ENCODE measurements at places on chromosomes 11 and 22. TPM values are rescaled to one million over a fixed set of nuclear protein-coding genes. Genes with fewer than 3 reads are reported as not detected.

DNA sequence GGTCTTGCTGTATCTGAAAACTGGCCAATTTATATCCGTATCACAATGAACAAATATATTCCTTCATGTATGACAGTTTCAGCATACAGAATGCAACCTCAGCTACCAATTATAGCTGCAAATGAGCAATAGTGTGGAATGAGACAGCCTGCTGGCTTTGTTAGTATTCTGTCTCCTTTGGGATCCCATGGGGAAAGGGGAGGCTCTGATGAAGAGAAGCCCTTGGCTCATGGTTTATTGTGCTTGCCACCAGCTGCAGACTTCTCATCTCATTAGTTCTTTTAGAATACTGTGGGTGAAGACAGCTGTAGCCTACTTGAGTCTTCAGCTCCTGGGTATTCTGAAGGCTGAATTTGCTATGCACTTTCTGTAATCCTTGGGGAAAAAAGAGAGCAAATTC is 42.4 kb downstream of the PITPNB start:
- DNase-seq = no peak

GRCh38 chr22:39574779-39575551 is 4.4 kb downstream of the CACNA1I start:
- peak; percentile 50 for DNase-seq

GRCh38 chr22:21068681-21069276 is 23.0 kb downstream of the LRRC74B start:
- DNase-seq = no peak

DNA sequence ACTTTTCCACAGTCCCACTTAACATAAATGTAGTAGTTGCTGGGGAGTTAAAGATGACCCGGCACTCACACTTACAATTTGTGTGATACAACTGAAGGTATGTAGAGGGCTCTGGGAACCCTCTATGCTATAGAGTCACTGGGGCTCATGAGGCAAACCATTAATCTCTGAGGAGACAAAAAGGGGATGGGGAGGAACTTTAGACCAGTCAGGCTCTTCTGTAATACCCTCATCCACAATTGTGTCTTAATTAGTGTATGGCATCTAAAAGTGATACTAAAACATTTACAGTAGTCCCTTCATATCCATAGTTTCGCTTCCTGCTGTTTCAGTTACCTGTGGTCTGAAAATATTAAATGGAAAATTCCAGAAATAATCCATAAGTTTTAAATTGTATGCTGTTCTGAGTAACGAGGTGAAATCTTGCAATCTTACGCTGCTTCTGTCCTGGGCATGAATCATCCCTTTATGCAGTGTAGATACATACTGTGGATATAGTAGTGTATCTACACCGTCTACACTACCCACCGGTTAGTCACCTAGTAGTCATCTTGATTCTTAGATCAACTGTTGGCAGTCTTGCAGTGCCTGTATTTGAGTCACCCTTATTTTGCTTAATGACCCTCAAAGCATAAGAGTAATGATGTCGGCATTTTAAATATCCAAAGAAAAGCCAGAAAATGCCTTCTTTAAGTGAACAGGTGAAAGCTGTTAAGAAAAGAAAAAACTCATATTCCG is 12.2 kb downstream of the CBL start:
- DNase-seq = no peak

- DNase-seq = no peak
These were observed 2.6 kb upstream of the MCHR1 start for GRCh38 chr22:40676644-40677043.

DNA sequence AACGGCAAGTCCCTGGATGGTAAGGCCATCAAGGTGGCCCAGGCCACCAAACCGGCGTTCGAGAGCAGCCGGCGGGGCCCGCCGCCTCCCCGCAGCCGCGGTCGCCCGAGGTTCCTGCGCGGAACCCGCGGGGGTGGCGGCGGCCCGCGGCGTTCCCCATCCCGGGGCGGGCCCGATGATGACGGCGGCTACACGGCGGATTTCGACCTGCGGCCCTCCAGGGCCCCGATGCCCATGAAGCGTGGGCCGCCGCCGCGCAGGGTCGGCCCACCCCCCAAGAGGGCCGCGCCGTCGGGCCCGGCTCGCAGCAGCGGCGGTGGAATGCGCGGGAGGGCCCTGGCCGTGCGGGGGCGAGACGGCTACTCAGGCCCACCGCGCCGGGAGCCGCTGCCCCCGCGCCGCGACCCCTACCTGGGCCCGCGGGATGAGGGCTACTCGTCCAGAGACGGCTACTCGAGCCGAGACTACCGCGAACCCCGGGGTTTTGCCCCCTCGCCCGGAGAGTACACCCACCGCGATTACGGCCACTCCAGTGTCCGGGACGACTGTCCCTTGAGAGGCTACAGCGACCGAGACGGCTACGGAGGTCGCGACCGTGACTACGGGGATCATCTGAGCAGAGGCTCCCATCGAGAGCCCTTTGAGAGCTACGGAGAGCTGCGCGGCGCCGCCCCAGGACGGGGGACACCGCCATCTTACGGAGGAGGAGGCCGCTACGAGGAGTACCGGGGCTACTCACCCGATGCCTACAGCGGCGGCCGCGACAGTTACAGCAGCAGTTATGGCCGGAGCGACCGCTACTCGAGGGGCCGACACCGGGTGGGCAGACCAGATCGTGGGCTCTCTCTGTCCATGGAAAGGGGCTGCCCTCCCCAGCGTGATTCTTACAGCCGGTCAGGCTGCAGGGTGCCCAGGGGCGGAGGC is 792 bp downstream of the RBMXL2 start:
- DNase-seq = no peak

DNA sequence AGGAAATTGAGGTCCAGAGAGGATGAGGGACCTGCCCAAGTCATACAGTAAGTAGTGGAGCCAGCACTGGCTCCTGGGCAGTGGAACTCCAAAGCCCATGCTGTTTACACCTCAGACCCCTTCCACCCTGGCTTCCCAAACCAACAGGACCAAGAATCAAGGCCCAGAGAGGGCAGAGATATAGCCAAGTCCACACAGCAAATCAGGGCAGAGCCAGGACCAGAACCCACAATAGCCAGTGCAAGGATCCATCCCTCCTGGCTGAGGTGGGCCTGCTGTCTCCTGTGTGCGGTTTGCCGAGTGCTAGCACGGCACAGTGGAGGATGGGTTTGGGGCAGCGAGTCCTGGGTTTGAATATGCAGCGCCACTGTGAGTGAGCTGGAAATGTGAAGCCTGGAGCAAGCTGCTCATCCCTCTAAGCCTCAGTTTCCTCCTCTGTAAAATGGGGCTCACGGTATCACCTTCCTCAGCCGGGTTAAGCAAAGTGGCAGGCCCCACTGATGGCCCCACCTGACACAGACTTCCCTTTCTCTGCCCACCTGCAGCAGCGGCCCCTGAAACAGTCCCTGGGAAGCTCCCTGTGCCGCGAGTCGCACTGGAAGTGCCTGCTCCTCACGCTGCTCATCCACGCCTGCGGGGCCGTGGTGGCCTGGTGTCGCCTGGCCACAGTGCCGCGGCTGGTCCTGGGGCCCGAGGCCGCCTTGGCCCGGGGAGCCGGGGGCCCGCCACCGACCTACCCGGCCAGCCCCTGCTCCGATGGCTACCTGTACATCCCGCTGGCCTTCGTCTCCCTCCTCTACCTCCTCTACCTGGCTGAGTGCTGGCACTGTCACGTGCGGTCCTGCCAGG is 2.3 kb downstream of the TMEM151A start:
- no peak for DNase-seq

DNA sequence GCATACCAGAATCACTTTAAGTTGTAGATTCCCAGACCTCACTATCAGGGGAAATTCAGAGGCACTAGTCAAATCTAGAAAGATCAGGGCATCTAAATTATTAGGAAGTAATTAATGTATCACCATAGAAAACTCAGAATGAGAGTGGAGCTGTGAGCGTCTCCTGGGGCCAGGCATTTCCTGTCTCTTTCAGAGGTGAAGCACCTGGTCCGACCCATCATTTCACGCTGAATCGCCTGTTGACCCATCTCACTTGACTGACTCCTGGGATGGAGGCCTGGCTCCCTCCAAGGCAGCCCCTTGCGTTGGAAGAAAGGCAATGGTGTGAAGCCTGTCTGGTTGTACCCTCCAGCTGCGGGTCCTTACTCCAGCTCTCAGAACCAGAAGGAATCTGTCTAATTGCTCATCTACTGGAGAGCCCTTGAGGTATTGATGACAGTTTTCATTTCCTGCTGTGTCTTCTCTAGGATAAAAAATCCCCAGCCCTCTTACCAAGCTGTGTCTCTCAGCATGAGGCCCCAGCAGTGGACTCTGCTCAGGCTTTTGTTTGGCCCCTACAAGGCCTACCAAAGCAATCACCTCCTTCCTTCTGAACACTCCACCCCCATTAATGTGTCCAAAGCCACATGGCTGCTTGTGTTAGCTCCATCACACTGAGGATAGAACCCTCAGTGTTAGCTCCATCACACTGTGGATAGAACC is 93.2 kb upstream of the SYT13 start:
- DNase-seq = no peak

GRCh38 chr11:1879941-1880720 is 11.6 kb downstream of the PRR33 start:
- no peak for DNase-seq

- peak; percentile 77 for DNase-seq
These were observed 2.9 kb downstream of the KLHL35 start for GRCh38 chr11:75429902-75430713.

DNA sequence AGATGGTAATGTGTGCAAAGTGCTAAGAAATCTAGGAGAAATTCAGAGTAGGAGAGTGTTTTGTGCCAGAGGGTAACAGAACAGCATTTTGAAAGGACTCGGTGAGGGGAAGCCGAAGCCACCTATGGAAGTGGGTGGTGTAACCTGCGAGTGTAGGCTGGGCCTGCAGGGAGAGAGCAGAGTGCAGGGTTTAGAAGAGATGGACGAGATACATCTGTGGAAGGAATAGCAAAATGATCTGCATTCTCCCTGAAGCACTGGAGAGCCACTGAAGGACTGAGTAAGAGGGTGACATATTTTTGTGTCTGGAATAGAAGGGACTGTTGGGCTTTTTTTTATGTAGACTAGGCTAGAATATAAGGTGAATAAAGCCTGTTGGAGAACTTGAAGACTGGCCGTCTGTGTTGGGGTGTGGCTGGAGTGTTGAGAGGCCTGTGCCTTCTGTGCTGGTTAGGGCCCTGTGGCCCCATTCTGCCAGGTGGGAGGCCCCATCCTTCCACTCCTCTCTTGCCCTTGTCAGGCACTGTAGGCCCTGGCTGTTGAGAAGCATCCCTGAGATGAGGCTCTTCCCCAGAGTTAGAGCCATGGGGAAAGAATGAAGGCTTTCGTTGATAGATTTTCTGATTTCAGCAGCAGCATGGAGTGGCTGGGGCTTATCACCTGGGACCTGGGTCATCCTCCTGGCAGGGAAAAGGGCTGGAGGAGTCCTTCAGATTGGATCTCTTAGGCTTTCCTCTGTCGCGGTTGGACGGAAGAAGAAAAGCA is 102.2 kb downstream of the ZBTB16 start:
- no peak for DNase-seq

DNA sequence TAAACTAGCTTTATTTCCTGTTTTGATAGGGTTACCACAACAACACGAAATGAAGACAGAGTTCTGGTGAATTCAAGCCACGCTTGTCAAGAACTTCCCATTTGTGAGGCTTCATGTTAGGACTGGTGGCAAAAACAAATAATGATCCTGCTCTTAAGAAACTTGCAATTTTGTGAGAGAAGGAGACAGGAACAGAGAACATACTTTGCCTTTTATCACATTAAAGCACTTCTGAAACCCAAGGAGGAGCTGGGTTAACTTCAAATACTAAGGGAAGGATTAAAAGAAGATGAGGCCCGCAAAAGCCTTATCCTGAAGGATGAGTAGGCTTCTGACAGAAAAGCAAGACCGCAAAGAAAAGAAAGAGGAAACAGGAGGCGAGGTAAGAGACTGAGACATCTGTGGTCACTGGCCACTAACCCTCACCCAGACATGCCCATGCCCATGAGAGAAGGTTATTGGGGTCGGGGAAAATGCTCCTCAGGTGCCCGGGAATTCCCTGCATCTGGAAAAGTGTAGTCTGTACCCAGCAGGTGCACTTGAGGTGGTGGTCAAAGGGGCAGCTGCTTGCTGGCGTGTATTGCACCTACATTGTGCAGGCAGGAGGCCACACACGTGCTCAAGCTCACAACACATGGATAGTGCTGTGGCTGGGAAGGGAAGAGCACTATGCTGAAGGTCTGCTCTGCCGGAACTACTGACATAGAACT is 50.5 kb downstream of the MAPK1 start:
- peak; percentile 93 for DNase-seq

DNA sequence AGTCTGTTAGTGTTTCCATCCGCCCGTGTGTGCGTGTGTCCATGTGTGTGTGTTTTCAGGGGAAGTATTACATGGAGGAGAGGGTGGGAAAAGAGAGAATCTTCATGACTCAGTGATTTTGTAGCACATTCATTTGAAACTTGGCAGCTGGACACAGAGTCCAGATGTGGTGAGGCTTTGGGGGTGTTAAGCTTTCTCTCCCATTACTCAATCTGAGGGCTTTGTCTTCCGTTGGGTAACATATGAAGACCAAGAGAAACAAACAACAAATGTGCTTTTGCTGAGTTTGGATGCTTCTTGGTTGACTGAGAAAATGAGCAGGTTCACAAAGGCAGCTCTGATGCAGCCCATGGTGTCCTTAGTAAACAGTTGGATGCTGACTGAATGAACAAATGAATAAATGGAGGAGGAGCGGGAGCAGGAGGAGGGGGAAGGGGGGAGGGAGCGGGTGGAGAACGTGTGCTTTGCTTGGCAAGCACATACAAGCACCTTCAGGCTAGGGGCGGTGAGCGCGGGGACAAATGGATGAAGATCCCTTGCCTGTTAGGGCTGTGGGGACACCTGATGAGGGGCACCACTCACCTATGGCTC is 104.3 kb downstream of the ST3GAL4 start:
- DNase-seq = no peak

GRCh38 chr11:19382131-19382611 is 141.4 kb upstream of the E2F8 start:
- DNase-seq = no peak

- DNase-seq = peak; percentile 48
These were observed 177.6 kb downstream of the IGLL1 start for GRCh38 chr22:23402275-23403151.

DNA sequence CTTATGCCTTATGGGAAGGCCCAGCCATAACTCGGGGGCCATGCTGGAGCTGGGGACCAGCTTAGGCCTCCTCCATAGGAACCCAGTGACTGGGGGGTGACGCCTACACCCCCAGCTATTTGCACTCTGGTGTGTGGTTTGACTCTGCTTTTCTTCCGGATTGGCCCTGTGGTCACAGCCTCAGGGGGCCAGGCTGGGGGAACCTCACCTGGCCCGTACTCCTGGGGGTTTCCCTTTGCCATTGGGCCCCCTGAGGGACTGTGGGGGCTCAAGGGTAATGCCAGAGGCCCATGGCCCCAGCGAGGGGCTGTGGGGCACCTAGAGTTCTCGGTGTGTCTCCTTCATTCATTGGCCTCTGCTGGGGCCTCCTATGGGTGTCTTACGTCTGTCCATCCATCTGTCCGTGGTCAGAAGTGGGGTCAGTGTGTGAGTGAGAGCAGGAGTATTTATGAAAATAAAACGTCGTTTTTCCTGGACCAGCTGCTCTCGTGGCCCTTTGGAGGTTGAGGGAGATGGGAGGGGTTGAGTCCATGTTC is 6.3 kb upstream of the SH3BP1 start:
- DNase-seq = no peak

- peak; percentile 81 for DNase-seq
These were observed 3.3 kb upstream of the GRK2 start for GRCh38 chr11:67262731-67263675.

The SSTR3 gene
- total RNA-seq = not detected

The VPREB3 gene
- total RNA-seq = not detected

The MPPED1 gene
- total RNA-seq = under 0.01 TPM

The CARS1 gene
- total RNA-seq = 27.7 TPM

The CHRM1 gene
- total RNA-seq = not detected

The SYT8 gene
- total RNA-seq = not detected

The F2 gene
- not detected for total RNA-seq

The CD6 gene
- total RNA-seq = not detected

The KCNQ1 gene
- not detected for total RNA-seq

All from lung microvascular endothelial cell (primary cell).